Suppressor macrophage treated with lipopolysaccharide for 1 hour (primary cell): ENCODE measurements at places on chromosomes 5 and 9.

DNA sequence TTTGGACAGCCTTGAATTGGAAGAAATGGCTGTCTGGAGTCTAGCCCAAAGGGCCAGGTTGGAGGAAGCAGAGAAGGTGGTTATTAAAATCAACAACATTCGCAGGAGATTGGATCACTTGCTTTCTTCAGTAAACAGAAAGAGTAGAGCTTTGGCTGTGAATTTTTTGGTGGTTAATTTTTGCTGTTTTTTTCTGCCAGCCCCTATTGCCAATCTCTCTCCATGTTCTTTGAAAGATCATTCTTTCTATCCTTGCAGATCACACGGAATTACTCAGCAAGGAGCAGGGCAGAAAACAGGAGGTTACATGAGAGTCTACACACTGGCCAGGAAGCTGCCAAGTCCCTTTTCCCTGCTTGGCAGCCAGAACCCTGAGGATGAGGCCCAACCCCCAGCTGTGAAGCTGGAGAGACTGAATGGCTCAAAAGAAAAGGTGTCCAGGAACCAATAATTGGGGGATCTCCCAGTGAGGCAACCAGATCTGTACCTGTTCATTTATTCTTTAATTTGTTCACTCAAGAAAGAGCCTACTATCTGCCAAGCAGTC is 13.0 kb downstream of the GLRX start:
- no peak for DNase-seq

DNA sequence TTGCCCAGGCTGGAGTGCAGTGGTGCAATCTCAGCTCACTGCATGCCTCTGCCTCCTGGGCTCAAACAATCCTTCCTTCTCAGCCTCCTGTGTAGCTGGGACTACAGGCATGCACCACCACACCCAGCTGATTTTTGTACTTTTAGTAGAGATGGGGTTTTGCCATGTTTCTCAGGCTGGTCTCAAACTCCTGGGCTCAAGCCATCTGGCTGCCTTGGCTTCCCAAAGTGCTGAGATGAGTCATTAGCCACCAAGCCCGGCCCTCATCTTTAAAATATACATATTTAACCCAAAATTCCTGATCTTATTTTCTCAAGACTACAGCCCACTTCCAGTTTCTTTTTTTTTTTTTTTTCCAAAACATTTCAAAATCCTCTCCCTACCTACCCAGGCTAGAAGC is 31.7 kb upstream of the MINAR2 start:
- no peak for DNase-seq

DNA sequence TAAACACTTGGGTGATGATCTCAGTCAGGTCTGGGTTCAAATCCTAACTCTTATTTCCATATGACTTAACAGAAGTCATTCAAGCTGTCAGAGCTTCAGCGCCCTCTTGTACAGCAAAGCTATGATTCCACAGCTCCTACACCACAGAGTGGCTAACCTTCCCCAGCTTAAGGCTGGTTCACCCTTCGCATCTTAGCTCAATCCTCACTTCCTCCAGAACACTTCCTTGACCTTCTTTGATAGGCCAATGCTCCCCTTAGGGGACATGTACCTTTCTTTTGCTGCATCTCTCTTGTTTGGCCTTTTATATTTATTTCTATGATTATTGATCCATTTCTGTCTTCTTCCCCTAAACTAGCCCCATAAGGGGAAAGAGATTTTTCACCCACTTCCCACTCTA is 57.0 kb downstream of the RASEF start:
- DNase-seq: no peak

GRCh38 chr5:154517181-154517580 is 39.2 kb upstream of the HAND1 start:
- DNase-seq: no peak

GRCh38 chr9:134057307-134057657 is 10.5 kb downstream of the BRD3 start:
- DNase-seq: no peak

DNA sequence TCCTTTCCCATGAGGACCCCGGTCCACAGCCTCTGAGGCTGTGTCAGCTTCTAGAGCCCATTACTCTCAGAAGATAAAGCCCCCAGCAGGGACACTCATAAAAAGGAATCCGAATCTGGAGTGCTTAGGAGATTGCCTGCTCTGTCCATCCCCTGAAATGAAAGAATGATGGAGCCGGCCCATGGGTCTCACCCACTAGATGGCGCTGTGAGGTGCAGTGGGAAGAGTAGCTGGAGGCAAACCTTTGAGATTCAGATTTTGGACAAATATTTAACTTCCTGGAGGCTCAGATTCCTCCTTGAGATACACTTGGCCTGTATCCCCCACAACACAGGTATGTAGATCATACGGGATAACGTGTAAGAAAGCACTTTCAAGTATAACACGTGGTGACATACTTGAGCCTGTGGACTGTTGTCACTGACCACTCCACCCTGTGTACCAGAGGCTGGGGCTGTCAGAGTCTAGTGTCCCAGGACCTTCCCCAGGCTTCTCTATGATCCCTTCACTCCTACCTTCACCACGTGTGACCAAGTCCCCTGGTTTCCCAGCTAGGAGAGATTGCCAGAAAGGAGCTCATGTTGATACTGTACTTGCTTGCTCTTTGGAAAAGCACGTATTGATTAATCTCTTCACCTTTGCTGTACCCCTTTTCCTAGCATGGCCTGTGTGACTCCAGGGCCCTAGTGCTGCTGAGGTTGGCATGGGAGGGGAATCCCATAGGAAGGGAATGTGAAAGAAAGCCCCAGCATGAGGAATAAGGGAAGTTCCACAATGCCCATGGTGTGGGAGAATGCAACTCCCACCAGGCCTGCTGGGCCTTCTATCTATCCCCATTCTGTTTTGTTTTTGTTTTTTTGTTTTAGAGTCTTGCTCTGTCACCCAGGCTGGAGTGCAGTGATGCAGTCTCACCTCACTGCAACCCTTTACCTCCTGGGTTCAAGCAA is 32.1 kb downstream of the TRMO start:
- peak; percentile 82 for DNase-seq

GRCh38 chr9:34662526-34663302 is at the start of gene CCL27:
CCL27 (minus strand) TSS chr9:34662657; CDS start chr9:34662633, 24 bp downstream.
- DNase-seq: no peak

DNA sequence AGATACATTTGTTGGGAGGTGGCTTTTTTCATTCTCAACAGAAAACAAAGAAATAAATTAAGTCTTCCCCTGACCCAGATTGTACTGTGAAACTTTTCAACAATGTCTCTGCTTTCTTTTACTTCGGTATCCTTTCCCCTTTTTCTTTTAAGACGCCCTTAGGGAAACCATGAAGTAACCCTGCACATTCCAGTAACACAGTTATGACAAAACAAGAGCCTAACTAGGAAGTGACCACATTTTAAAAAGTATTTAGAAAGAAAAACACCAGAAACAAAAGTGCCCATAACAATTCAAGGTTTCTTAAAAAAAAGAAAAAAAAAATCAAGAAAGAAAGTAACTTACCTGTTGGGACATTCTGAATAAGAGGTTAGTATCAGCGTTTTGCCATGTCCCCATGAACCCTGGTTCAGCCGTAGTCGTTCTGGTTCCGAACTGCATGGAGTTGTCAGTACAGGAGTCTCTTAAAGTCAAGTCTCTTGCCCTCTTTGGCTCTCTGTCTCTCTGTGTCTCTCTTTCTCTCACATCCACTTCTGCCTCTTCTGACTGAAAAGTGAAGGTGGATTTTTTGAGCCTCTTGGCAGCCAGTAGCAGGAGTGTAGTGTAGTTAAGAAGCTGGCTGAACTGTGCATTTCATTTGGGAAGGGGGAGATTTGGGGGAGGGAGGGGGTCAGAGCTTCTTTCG is 142.9 kb downstream of the BNC2 start:
- peak; percentile 25 for DNase-seq

DNA sequence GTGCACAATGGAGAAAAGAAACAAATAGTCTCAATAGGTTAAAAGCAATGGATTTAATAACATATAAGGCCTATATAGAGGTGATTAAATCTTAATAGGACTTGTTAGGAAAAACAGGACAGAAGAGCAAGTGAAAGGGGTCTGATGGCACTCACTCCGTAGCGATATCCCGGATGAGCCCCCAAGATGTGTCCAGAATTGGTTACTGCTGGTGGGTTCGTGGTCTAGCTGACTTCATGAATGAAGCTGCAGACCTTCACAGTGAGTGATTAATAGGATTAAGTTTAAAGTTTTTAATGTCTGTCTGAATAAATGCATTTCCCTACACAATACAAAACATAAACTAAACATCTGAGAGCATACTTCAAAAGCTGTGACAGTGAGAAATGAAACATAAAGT is 110.4 kb upstream of the FAM174A start:
- no peak for DNase-seq

- DNase-seq: no peak
Measured at GRCh38 chr5:95285409-95285755, 488 bp upstream of the MCTP1 start.

- no peak for DNase-seq
Measured at GRCh38 chr9:68872026-68872501, 141.8 kb downstream of the PRKACG start.

- DNase-seq: no peak
Measured at GRCh38 chr5:16819522-16820167, 116.4 kb downstream of the MYO10 start.

DNA sequence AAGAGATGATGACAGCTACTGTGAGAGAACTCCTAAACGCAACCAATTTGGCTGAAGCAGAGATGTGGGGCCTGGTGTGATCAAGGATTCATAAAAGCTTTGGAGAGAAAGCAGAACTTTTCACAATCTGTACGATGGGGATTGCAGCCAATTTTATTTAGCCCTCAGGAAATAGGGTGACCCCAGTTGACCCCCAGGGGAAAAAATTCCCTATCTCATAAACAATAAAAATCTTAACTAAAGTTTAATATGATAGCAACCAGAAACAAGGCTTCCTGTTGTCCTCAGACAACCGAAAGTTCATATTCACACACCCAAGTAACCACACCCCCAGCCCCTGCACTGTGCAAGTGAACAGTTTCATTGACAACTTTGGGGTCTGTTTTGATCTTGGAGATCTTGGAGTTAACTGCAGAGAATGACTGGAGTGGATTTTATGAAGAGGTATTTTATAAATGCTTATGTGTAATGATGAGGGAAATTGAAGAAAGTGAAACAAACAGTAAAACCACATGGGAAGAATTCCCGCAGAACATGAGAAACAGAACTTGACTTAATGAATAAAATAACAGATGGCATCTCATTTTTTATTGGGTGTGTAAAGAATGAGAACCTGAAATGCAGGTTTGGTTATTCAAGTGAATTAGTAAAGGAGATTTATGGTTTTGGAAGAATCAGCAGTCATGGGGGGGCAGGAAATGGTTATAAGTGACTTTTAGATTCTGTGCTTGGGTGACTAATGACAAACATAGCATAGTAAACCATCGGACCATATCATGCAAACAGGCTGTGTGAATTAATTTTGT is 94.5 kb downstream of the PDE4D start:
- DNase-seq: no peak

- no peak for DNase-seq
Measured at GRCh38 chr5:63822614-63823013, 139.6 kb downstream of the HTR1A start.

GRCh38 chr9:135487281-135488012 is 7.9 kb downstream of the PPP1R26 start:
- no peak for DNase-seq

GRCh38 chr9:120890320-120891244 is 13.6 kb upstream of the PHF19 start:
- peak; percentile 71 for DNase-seq
